Kidney (tissue), 22 donors: ENCODE measurements at places on chromosomes 6 and 20. TPM values are rescaled to one million over a fixed set of nuclear protein-coding genes. Genes with fewer than 3 reads are reported as not detected.

DNA sequence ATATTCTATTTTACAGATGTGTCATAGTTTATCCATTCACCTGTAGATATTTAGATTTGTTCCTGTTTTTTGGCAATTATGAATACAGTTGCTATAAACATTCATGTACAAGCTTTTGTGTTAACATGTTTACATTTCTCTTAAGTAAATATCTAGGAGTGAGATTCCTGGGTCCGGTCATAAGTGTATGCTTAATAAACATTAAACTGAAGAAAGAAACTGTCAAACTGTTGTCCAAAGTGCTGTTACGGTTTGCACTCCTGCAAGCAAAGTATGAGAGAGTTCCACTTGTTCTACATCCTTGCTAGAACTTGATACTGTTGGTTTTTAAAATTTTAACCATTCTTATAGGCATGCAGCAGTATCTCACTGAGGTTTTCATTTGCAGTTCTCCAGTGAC lies 138.6 kb downstream of the RALGAPA2 start:
- H3K4me3 ChIP-seq = no peak overlapping the region
- no peak for DNase-seq
- H3K27ac ChIP-seq = no peak overlapping the region
- peaks cover 13% of the 10 kb centered on the region for H3K36me3 ChIP-seq
- H3K27me3 ChIP-seq = no peaks in the 10 kb centered on the region

DNA sequence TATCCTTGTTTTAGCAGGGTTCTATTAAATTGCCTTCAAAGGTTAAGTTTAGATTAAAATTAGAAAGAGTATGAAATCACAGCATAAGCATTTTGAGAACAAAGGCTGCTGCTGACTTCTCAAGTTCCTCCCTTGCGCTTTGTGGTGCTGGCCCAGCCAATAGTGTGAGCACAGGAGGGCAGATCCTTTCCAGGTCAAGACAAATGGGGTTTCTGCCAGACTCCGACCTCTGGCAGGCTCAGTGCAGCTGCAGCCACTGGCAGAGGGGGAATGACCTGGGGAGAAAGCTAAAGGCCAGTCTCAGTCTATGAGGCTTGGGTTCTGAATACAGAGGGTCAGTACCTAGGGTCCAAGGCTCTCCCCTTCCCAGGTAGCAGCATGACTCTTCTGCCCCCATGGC lies 27.0 kb downstream of the CLIC5 start:
- no peak for DNase-seq
- peaks cover 21% of the 10 kb centered on the region for H3K4me1 ChIP-seq
- no peak overlapping the region for H3K4me3 ChIP-seq
- no peaks in the 10 kb centered on the region for H3K36me3 ChIP-seq

GRCh38 chr6:168641446-168641845 lies 200.5 kb downstream of the SMOC2 start:
- no peaks in the 10 kb centered on the region for H3K27me3 ChIP-seq
- no peak overlapping the region for H3K27ac ChIP-seq
- DNase-seq = peak; percentile 49

DNA sequence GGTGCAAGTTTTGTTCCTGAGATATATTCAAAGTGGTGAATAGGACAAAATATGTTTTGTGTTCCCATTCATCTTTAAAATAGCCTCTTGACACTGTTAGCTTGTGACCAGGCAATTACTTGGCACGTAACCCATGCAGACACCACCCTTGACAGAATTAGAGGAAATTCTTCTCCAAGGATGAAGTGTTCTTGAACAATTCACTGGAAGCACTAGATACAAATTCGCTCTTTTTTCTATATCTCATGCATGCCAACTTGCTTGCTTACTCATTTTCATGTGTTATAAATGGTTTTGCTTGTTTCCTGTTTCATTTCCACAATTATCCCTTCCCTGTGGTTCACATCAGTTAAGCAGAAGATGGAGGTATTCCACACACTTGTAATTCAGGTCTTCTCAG lies 105.2 kb upstream of the MAN1A1 start:
- H3K4me1 ChIP-seq = no peaks in the 10 kb centered on the region
- H3K36me3 ChIP-seq = no peaks in the 10 kb centered on the region
- H3K4me3 ChIP-seq = no peak overlapping the region
- DNase-seq = no peak

DNA sequence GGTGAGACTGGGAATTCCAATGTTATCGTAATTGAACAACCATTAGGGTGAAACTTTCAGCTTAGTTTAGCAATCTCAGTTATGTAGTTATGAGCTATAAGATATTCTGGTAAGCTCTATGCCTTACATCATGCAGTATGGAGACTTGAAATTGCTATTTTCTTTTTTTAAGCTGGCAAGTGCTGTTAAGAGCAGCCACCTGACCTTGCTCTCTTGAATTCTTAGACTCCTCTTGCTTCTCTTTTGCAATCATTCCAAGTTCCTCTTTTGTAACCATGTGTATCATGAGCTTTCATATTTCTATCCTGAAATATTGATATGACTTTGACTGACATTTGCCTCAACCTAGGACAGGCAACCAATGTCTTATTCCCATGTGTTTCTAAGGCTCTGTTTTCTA lies 446.3 kb upstream of the SLC35B3 start:
- DNase-seq = no peak
- H3K27ac ChIP-seq = no peak overlapping the region
- H3K4me1 ChIP-seq = no peaks in the 10 kb centered on the region
- no peak overlapping the region for H3K4me3 ChIP-seq

DNA sequence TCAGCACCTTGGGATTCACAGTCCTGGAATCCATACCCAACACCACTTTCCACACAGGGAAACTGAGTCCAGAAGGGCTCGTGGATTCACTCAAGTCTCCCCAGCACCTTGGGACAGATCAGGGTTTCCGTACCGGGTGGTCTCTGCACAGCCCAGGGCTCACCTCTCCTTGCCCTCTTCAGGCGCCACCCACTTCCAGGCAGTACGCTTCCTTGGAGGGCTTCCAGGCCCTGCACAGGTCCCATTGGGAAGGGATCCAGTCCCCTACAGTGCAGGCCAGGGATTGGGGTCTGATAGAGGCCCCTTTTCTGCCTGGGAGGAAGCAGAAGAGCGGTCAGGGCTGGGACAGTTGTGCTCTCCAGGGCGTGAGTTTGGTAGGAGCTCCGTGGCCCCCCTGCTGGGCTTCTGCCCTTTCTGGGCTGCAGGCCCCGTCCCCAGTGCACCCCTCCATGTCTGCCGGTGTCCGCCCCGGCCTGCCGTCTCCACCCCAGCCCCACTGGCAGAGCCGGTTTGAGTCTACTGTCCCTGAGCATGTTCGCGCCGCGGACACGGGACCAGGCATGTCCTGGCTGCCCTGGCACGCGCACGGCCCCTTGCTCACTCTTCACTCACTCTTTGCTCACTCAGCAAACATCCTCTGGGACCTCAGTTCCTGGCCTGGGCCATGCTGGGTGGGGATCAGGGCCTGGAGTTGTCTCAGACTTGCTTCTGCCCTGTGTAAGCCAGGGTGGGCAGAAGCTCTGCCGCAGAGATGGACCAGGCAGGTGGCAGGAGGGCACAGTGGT lies 12.6 kb downstream of the SRC start:
- no peak overlapping the region for H3K4me3 ChIP-seq
- DNase-seq = no peak
- H3K27me3 ChIP-seq = no peaks in the 10 kb centered on the region
- H3K36me3 ChIP-seq = peaks cover 3% of the 10 kb centered on the region
- H3K4me1 ChIP-seq = no peaks in the 10 kb centered on the region

DNA sequence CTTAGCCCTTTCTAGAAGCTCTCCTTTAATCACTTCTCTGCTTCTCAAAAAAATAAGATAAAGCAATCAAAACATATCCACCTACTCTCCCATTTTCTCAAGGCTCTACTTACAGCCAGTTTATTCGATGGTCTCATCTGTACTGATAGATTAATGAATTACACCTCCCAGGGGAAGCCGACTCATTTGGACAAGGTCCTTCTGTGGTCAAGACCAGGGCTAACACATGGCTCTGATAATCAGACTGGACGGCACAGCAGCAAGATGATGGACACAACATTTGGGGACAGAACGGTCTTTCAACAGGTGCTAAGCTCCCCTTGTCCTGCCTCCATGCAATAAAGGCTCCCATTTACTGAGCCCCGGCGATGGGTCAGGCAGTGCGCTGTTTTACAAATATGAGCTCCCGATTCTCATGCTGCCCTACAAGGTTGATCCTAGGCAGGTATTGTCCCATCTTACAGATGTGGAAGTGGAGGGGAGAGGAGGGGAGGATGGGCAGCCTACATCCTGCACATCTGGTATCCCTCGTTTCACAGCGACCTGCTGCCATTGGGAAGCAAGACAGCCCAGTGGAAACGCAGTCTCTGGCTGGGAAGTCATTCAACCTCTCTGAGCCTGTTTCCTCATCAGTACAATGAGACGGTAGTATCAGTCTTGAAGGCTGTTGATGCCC lies 15.7 kb downstream of the CPNE5 start:
- no peaks in the 10 kb centered on the region for H3K4me1 ChIP-seq
- peak overlapping the region; percentile 25 for H3K27ac ChIP-seq
- H3K4me3 ChIP-seq = no peak overlapping the region
- no peaks in the 10 kb centered on the region for H3K36me3 ChIP-seq

GRCh38 chr6:90336388-90336947 lies 39.8 kb upstream of the BACH2 start:
- no peak for DNase-seq
- H3K36me3 ChIP-seq = no peaks in the 10 kb centered on the region
- H3K4me1 ChIP-seq = no peaks in the 10 kb centered on the region
- H3K27ac ChIP-seq = no peak overlapping the region
- no peaks in the 10 kb centered on the region for H3K27me3 ChIP-seq

The ANKRD66 gene
- polyA plus RNA-seq = not detected

The NKX2-2 gene
- polyA plus RNA-seq = not detected

DNA sequence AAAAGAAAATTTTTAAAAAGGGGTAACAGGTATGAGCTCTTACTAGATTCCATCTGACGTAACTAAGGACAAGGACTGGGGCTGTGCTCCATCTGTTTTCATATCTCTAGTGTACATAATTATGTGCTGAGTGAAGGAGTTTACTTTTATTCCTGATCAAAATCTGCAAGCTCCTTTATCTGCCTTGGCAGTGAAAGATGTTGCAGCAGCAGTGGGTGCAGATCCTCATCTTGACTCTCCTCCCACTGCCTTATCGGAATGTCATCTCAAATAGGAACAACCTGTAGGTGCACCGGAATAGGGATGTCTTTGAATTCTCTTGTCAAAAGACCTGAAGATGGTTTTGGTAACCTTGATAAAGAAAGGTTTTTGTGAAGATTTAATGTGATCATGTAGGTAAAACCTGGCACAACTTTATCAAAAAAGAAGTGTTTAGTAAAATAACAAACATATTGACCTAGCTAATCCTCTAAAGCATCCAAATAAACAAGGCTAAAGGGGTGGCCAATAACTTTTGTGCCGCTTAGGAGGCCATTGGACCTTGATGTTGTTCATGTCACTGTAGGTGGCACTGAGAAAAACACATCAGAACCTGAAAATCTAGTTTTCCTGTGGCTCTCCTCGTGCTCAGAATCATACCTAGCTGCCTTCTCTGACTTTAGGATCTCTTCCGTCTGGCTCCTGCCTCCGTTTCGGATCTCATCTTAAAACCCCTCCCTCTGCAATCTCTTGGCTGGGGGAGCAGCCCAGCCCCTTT lies 19.0 kb upstream of the SLC16A10 start:
- no peak overlapping the region for H3K27ac ChIP-seq
- DNase-seq = no peak
- no peaks in the 10 kb centered on the region for H3K27me3 ChIP-seq
- no peak overlapping the region for H3K4me3 ChIP-seq

DNA sequence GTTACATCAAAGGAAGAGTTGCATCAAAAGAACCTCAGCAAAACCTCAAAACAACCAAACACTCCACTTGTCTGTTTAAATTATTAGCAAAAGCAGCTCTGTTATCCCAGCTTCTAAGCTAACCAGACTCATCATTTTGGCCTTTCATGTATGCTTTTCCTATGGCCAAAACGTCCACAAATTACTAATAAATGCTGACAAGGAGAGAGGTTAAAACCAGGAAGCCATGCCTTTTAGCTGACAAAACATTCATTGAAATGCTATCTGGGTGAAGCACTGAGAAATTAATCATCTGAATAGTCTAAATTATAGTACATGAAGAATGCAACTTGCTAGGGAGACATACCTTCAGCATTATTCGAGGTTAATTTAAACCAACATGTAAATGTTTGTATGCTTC lies 80.6 kb downstream of the LAMA2 start:
- no peaks in the 10 kb centered on the region for H3K27me3 ChIP-seq
- no peaks in the 10 kb centered on the region for H3K4me1 ChIP-seq
- no peak for DNase-seq
- no peak overlapping the region for H3K4me3 ChIP-seq

DNA sequence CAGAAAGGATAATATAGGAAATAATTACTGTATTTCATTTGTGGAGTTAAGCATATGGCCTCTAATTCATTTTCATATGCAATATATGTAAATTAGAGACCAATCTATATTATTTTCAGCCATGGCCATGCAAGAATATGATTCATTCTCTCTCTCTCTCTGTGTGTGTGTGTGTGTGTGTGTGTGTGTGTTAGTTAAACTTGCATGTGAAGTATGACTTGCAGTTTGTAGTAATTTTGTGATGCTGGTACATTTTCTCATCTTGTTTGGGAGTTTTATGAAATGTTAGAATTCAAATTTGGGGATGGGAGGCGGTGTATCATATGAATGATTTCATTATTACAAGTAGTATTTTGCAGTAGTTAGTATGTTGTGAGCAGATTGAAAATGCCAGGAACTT lies 74.8 kb downstream of the JARID2 start:
- H3K4me1 ChIP-seq = no peaks in the 10 kb centered on the region
- no peak for DNase-seq
- no peak overlapping the region for H3K4me3 ChIP-seq
- H3K27ac ChIP-seq = no peak overlapping the region

- no peak for DNase-seq
- no peaks in the 10 kb centered on the region for H3K36me3 ChIP-seq
- no peaks in the 10 kb centered on the region for H3K27me3 ChIP-seq
- H3K4me3 ChIP-seq = no peak overlapping the region
- no peak overlapping the region for H3K27ac ChIP-seq
- H3K4me1 ChIP-seq = no peaks in the 10 kb centered on the region
Measured at GRCh38 chr6:104013312-104013971, 846.3 kb downstream of the HACE1 start.

DNA sequence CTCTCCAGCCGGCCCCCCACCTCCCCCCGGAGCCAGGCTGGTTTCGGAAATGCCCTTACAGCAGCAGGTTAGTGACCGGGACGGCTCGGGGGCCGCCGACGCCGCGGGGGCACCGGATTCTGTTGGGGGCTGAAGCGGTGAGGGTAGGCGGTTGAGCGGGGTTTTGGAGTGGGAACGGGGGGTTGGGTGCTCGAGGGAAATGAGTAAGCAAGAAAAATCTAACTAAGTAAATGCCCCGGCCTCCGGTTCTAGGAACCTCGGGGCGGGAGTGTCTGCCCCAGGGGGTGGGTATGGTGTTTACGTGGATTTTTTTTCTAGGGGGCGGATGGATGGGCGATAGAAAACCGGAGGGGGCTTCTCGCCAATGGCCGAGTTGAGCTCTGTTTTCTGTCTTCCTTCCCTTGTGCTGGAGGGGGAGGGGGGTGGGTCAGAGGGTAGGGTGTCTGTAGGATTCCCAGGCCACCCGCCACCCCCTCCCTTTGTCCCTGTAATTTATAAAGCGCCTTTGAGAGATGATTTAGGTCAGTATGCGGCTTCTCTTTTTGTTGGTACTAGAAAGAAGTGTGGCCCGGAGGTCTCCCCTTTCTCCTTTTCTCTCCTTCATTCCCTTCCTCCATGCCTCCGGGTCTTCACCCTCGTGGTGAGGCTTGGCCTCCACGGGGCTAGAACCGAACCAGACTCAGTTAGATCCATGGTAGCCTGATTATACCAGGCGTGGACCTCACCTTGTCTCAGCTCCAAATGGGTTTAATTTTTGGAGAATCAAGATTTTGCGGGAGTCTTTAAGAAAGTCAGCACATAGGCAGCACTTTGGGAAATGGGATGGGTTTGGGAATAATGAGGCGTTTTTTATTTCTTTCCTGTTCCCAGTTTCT lies 2.3 kb downstream of the E2F3 start:
- H3K27me3 ChIP-seq = no peaks in the 10 kb centered on the region
- peak overlapping the region; percentile 90 for H3K27ac ChIP-seq
- peak; percentile 82 for DNase-seq
